ENCODE measurements at places on chromosomes 12 and 14.

- DNase-seq = no peak
Observed at GRCh38 chr12:14910090-14910915, 24.6 kb upstream of the MGP start.

DNA sequence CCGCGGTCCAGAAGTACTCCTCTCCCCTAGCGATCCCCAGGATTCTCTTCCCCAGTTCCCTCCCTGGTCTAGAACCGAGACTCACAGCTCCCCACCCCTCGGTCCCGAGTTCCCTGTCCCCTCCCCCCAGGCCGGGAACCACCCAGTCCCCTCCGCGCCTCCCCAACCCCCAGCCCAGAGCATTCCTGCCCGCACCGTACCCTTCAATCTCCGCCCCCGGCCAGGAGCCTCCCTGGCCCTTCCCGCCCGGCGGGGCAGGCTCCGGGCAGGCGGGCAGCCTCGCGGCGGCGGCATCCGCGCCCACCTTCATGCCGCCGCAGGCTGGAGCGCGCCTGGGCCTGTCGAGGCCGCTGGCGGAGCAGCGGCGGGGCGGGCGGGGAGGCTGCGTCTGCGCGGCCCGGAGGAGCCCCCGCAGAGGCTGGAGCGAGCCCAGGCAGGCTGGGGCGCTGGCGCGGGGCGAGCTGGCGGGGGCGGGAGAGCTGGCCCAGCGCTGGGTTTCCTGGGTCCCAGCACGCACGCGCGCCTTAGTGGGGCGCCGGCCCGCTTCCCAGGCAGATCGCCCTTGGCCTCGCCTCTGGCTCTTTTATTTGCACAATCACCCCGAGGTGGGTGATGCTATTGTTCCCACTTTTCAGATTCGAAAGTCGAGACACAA is 22.2 kb upstream of the GPR132 start:
- no peak for DNase-seq

- DNase-seq = no peak
Observed at GRCh38 chr12:41162461-41162860, 25.7 kb upstream of the PDZRN4 start.

DNA sequence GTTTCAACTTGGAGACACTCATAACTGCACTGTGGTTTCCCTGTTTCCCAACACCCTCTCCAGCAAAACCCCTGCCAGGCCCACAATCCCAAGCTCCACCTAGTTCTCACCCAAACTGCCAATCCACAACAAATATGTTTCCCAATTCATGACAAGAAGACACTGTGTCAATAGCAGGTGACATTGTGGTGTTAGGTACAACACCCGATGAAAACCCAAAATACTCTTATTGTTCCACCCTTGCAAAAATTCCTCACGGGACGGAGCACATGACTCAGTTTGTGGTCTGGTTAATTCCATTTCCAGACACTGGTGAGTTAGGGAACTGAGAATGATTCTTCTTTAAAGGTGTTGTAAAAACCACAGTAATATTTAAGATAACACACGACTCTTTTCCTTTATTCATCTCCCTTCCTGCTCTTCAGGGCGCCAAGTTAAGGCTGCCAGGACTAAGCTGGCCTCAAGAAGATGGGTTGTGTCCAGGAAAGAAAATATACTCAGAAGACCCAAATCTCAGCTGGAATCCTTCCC is 735.5 kb downstream of the MED13L start:
- DNase-seq = no peak

- DNase-seq = no peak
Observed at GRCh38 chr14:68147303-68147702, 327.7 kb downstream of the RAD51B start.

- no peak for DNase-seq
Observed at GRCh38 chr12:111121840-111122239, 201.5 kb upstream of the MYL2 start.

DNA sequence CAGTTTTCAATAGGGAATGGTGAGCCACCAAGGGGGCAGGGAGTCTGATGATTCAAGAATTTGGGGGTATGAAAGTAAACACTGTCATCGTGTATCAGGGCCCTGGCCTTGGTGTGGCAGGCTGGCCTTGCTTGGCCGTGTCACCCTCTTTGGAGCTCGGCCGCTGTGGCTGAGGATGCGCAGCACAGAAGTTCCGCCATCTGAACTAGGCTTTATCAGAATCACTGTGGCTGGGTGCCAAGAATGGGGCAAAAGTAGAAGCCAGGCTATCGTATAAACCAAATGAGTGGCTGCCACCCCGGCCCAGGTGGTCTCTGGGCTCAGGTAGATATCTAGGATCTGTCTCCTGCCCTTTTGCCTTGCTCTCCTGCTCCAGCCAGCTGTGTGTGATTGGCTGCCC is 137.4 kb downstream of the PAPOLA start:
- no peak for DNase-seq

- no peak for DNase-seq
Observed at GRCh38 chr14:50018201-50018932, 98.0 kb downstream of the VCPKMT start.

- DNase-seq = no peak
Observed at GRCh38 chr14:44988694-44989093, 26.7 kb downstream of the TOGARAM1 start.

GRCh38 chr12:56151672-56152131 is 685 bp upstream of the MYL6B start:
- DNase-seq = peak; percentile 69

DNA sequence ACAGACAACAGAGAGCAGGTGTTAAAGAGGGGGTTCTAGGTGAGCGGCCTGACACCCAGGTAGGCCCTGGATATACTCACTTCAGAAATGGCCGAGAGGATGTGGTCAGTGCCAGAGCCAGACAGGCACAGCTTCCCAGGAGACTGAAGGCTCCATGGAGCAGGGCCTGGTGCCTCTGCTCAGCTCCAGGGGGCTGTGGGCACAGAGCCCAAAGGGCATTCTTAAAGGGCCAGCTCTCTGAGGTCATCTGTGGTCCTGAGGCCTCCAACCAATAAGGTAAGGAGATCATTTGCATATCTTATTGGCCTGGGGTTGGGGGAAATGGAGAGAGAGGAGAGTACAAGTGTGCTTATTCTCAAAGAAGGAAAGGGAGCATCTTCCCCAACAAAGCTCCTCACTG is 9.7 kb upstream of the PCK2 start:
- no peak for DNase-seq

DNA sequence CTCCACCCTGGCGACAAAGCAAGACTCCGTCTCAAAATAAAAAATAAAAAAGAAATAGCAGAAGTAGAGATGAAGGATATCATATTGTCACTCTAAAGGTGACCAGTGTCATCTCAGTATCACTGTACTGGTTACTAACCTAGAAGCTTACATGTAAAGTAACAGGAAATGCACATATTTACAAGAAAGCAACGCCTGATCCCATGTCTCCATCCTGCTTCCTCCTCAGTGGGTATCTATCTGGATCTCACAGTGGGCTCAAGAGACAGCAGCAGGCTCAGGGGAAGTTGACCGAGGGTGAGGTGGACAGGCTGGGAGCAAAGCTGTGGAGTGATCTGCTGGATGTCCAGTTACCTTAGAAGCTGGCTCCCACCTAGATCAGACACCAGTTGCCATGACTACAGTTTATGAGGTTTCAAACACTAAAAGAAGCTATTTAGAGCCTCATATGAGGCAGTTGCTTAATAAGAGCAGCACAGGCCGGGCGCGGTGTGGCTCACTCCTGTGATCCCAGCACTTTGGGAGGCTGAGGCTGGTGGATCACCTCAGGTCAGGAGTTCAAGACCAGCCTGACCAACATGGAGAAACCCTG is 10.5 kb downstream of the MTRFR start:
- no peak for DNase-seq

- DNase-seq = no peak
Observed at GRCh38 chr14:34554540-34555250, 15.2 kb upstream of the EAPP start.

- no peak for DNase-seq
Observed at GRCh38 chr12:46783871-46784270, 41.9 kb downstream of the SLC38A4 start.

- DNase-seq = peak; percentile 34
Observed at GRCh38 chr14:55071870-55072640, 20.6 kb downstream of the MAPK1IP1L start.

GRCh38 chr12:110860833-110861296 is 14.1 kb downstream of the CCDC63 start:
- no peak for DNase-seq

DNA sequence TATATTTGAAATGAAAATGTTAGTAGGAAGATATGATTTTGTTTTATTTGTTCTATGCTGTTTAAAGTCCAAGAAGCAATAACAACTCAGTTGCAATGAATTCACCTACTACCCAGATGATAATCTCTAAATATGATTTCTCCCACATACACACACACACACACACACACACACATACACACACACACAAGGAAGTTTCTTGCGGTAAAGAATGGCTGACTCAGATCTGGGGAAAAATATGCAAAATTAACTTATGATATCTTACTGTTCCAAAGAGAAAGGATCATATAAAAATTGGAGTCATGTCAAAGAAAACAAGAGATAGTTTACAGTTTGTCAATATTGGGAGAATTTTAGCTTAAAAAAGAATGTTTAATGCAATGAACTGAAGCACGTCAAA is 456.7 kb downstream of the SLC16A7 start:
- DNase-seq = no peak

DNA sequence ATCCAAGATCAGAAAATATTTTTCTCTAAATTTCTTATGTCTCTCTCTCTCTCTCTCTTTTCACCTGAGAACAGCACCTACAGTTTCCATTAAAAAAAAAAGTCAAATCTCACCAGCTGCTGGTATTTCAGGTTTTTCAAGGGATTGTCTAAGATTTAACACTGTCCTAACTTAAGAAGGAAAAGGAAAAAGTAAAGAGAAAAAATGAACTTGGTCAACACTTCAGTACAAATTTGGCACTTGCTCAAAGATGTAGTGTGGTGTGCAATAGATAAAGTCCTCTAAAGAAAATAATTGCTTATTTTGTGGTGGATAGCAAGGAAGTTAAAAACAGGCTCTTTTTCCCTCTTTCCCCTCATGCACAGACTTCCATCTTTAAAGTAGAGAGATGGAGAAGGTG is 416.2 kb downstream of the SOX5 start:
- DNase-seq = no peak

Measured in head of caudate nucleus (tissue), 42 donors.